ENCODE measurements at places on chromosomes 2 and 18. TPM values are rescaled to one million over a fixed set of nuclear protein-coding genes. Genes with fewer than 3 reads are reported as not detected.

Gene DLX2
- total RNA-seq: not detected

Gene NT5C1B
- not detected for total RNA-seq

Gene SIX3
- total RNA-seq: not detected

Gene BOK
- 42.4 TPM for total RNA-seq

DNA sequence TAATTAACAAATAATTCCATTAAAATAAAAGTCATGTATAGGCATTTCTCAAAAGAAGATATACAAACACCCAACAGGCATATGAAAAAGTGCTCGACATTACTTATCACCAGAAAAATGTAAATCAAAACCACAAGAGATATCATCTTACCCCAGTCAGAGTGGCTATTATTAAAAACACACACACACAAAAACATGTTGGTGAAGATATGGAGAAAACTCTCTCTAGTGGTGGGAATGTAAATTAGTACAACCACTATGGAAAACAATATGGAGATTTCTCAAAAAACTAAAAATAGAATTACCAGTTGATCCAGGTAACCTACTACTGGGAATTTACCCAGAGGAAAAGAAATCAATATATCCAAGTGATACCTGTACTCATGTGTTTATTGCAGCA lies 966.3 kb upstream of the POU3F3 start:
- H3K27me3 ChIP-seq: no peaks in the 10 kb centered on the region
- no peak overlapping the region for H3K27ac ChIP-seq
- H3K36me3 ChIP-seq: no peaks in the 10 kb centered on the region
- H3K4me3 ChIP-seq: no peak overlapping the region
- H3K4me1 ChIP-seq: no peaks in the 10 kb centered on the region

DNA sequence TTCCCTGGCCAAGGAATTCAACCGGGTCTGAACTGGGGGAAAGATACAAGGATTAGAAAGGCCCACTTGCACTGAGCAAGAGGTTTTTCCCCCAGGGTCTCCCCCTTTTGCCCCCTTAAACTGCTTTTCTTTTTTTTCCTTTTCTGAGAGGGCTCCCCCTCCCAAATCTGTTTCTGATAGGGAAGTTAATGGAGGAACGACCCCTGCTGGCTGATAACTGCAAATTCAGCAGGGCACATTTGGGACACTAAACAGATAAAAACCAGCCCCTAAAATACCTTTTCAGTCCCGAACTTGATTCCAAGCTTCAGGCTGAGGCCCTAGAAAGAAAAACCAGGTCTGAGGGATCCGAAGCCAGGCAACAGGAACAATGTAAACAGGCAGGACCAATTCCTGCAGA lies 1012.4 kb upstream of the CRIM1 start:
- H3K27me3 ChIP-seq: no peaks in the 10 kb centered on the region
- no peaks in the 10 kb centered on the region for H3K4me1 ChIP-seq
- DNase-seq: no peak
- H3K27ac ChIP-seq: no peak overlapping the region
- H3K36me3 ChIP-seq: no peaks in the 10 kb centered on the region
- H3K4me3 ChIP-seq: no peak overlapping the region

- H3K4me3 ChIP-seq: no peak overlapping the region
- no peak for DNase-seq
- H3K4me1 ChIP-seq: no peaks in the 10 kb centered on the region
- no peaks in the 10 kb centered on the region for H3K27me3 ChIP-seq
- H3K27ac ChIP-seq: no peak overlapping the region
- no peaks in the 10 kb centered on the region for H3K36me3 ChIP-seq
Observed at GRCh38 chr2:100252811-100253698, 69.2 kb downstream of the LONRF2 start.

Gene PRKAG3
- 0.26 TPM for total RNA-seq

Gene CD207
- not detected for total RNA-seq

- no peak overlapping the region for H3K27ac ChIP-seq
- no peaks in the 10 kb centered on the region for H3K36me3 ChIP-seq
- no peaks in the 10 kb centered on the region for H3K4me1 ChIP-seq
- H3K4me3 ChIP-seq: no peak overlapping the region
- H3K27me3 ChIP-seq: peaks cover 7% of the 10 kb centered on the region
Observed at GRCh38 chr2:181586569-181587081, 70.3 kb downstream of the CERKL start.

Data from fibroblast of lung (primary cell).